D341Med (cell line): ENCODE measurements at places on chromosomes 4 and X.

- no peak for DNase-seq
Measured at GRCh38 chr4:107312366-107312765, 276.3 kb upstream of the DKK2 start.

GRCh38 chr4:92885632-92886031 lies 581.9 kb downstream of the GRID2 start:
- no peak for DNase-seq

DNA sequence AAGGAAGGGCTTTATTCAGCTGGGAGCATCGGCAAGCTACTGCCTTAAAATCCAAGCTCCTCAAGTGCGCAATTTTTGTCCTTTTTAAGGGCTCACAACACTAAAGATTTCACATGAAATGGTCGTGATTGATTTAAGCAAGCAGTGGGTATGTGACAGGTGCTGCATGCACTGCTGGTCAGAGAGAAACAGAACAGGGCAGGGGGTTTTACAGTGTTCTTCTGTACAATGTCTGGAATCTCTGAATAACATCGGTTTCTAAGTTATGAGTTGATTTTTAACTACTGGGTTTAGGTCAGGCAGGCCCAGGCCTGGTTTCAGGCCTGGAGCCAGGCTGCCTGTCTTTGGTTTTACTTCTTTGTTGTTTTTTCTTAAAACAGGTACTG lies 6.0 kb downstream of the UGT2B17 start:
- no peak for DNase-seq

- DNase-seq, result no peak
Measured at GRCh38 chr4:40238008-40238699, 41.3 kb downstream of the RHOH start.

GRCh38 chr4:22712529-22712928 lies 19.8 kb downstream of the GBA3 start:
- DNase-seq, result no peak

- no peak for DNase-seq
Measured at GRCh38 chr4:156941940-156942548, 29.6 kb downstream of the PDGFC start.

DNA sequence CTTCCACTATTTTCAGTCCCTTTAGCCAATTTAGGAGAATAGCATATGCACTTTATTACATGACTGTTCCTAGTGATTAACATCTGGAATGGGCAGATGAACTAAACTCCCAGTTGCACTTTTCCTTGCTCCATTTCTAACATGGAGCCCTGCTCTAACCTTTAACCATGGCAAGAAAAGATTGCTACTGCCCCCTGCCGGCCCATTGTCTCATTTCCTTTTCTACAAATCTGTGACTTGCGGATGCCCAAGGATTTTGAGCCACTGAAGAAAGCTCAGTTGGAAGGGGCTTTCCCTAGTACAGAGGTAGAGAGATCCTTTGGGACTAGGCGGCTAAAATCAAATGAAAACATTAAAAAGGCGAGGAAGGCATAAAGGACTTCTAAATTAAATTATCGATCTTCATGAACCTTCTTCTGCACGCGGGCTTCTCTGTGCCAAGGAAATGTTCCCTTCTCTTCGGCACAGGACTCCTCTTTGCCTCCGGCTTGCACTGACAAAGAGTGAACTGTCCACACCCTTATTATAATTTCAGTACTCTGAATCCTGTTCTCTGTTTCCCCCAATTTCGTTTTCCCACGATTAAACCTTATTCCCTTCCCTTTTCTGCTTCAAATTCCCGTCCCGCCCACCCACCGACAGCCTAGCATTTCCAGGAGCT lies 577 bp upstream of the GLRA2 start:
- peak; percentile 47 for DNase-seq

DNA sequence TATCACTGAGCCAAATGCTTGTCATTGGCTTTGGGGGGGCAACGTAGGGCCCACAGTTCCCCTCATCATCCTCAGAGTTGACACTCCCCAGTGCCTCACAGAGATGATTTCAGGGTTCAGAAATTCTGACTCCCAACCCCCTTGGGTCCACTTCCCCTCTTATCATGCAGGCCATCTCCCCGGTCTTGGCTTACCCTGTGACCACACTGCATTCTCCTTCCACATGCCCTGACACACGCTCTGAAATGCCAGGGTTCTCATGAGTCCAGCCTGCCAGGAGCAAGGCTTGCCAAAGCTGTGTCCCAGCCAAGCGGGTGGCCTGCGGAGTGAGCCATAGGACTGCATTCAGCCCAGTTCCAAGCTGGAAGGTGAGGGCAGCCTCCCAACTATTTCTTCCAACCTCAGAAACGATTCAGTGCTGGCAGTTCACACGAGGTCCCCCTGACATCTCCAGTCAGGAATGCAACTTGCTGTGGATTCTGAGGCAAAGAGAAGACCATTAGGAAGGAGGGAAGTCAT lies 101.2 kb downstream of the SMIM20 start:
- DNase-seq, result no peak
